NCI-H1694 treated with DMSO at 0.1 percent for 48 hours (cell line): ENCODE measurements at places on chromosomes 13 and 19.

DNA sequence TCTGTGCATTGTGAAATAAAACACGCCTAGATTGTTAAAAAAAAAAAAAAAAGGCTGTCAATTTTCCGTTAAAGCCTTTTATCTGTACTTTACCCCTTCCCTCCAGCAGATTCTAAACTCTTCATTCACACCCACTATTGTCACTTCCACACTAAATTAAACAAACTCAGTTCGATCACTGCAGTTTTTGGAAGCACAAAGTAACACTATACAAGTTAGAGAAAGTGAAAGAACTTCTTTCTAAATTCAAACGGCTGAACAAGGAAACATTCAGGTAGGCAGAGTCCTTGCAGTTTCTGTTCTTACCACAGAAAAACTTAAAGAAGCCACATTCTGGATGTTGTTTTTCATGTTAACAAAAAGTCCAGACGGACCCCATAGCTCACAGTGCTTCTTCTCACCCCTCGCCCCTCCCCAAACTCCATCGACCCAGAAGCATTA is 27.5 kb upstream of the UBE2L5 start:
- no peak for DNase-seq

GRCh38 chr13:99356262-99357091 is 49.3 kb upstream of the GPR183 start:
- no peak for DNase-seq

DNA sequence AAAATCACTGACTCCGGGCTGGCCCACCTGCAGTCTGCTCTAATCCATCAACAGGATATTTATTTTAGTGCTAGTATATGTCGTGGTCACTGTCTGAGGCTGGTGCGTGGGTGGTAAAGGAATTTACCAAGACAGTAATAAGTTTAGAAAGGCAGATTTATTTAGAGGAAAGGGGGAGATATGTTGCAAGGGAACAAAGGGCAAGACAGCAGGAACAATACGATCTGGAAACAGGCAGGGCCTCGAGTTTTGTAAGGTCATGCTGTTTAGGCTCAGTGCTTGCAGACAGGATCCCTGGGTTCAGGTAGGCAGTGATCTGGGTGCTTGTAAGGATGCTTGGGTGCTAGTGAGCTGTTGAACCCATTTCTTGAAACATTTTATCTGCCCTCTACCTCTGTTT is 748.2 kb upstream of the SLITRK5 start:
- no peak for DNase-seq

GRCh38 chr13:27570906-27571305 is 49.4 kb downstream of the LNX2 start:
- no peak for DNase-seq

- DNase-seq, result no peak
Observed at GRCh38 chr19:32350471-32350865, 5.1 kb downstream of the ZNF507 start.

- DNase-seq, result no peak
Observed at GRCh38 chr13:34028496-34029442, 210.8 kb downstream of the RFC3 start.

DNA sequence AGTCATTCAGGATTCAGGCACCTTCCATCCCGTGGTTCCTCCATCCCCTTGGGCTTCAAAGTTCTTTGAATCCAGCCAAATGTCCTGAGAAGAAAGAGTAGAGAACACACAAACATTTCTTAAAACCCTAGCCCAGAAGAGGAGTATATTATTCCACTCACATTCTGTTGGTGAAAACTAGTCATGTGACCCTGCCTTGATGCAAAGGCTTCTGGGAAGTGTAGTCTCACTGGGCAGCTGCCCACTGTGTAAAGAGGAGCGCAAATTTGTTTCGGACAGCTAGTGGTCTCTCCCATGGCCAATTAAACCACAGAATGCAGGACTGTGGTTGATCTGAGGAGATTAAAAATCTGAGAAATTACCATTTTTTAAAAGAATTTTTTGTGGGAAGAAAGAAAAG is 304.4 kb downstream of the SUCLA2 start:
- no peak for DNase-seq

DNA sequence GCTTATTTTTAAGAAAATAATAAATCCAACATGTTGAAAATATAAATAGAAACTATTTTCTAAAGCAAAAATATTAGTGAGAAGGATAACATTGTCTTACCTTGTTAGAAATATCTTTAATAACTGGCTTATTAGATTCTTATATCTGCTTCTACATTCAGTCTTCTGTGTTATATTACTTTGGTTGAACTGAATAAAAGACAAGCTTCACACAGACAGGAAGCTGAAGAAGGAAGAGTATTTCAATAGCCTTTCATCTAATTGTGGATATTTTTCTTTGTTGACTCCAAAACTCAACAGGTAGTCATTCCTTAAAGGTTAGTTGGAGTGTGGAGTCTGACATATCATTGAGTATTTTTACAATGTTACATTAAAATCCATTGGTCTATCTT is 10.9 kb downstream of the SETDB2 start:
- no peak for DNase-seq

DNA sequence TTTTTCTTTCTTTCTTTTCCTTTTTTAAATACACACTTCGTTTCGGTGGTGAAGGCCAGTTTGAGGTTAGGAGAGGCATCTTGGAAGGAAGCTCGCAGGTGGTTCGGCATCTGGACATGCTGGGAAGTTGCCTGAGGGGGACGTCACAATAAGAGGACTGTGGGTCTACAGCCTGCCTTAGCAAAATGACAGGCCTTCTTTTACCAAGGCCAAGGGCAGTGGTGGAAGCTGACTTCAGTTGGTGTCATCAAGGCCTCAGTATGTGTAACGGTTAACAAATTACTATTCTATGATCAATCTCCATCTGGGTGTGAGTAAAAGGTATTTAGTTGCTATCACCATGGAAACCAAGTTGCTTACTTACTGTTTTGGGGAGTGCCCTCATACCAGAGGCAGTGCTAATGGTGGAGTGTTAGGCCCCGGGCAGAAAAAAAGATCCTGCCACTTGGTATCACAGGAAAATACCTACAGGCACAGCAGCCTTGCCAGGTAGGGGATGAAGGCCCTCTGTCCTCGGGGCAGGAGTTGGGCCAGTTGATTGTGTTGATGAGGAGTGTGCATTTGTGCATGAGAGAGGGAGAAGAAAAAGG is 10.3 kb downstream of the ACTN4 start:
- DNase-seq, result no peak

- no peak for DNase-seq
Observed at GRCh38 chr19:46698395-46699321, 18.3 kb downstream of the PRKD2 start.

DNA sequence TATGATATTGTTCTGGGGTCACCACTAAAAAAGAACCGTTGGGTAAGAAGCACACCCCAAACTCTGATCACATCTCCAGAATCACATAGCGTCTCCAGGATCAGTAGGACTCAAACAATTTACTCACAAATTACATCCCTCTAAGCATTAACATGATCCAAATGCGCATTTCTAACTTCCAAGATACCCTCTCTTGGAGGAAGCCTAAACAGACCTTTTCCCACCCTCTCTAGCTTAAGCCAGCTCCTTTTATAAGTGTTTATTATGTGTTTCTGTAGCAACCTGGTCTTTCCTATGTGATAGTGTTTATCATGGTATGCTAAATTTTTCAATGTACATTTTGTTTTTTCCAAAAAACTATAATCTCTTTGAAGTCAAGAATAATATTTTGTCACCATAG is 1846.5 kb downstream of the OLFM4 start:
- DNase-seq, result no peak

DNA sequence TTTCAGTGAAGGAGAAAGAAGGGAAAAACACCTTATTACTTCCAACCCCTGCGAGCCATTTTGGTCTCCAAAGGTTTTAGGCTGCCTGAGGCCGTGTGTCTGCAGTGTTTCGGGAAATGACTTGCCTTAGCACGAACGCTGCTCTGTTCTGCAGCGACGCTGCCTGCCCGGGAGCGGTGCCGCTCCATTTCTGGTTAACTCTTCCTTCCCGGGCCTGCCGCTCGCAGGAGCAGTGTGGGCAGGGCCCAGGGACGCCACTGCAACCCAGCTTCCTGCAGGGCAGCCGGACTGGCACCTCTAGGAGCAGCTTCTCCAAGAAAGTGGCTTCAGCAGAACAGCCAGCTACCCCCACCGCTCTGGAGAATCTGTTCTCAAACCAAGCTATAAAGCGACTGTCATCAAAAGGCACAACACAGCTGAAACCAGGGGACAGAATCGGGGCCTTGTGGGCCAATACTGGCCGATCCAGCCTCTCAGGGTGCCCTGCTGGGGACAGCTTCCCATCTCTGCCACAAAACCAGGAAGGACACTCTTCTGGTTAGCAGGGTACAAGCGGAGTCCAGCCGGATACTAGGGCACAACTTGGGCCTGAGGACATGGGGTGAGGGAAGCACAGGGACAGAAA is 72.2 kb downstream of the KCTD15 start:
- DNase-seq, result peak; percentile 62

DNA sequence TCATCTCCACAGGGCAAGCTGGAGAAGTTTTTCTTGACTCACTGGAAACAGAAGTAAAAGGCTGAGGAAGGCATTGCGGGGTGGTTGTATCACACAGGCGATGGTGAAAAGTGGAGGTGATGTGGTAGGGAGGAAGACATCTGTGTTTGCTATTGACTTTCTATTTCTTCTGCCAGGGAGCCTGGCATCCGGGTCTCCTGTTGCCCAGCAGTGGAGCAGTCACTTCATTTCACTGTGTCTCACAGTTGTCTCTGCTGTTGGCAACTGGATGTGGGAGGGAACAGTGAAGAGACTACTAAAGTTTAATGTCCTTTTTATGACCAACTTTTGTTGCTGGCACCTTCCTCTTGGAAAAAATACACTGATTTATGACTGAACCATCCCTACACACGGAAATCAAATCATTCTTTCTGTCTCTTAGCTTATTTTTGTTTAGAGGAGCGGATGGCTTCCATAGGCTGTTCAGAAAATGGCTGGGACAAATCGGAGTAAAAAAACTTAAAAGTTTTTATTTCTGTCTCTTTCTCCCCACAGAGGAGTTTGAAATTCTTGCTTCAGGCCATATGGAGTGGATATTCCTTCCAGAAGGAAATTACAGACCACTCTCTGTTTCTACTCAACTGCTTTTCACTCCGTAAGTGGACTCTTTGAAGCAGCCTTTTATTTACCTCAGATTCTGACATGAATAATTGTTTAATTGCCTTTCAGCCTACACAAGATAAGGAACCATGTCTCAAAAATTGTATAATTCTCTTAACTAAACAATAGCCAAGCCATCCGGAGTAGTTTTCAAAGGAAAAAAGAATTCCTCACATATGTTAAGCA is 23.8 kb upstream of the MEDAG start:
- no peak for DNase-seq

GRCh38 chr13:82480415-82480814 is 1401.9 kb downstream of the SLITRK1 start:
- peak; percentile 4 for DNase-seq

- DNase-seq, result no peak
Observed at GRCh38 chr13:95124959-95125358, 176.3 kb downstream of the ABCC4 start.

- no peak for DNase-seq
Observed at GRCh38 chr13:29917650-29918049, 67.2 kb upstream of the UBL3 start.

GRCh38 chr19:38145623-38146022 is 78.4 kb downstream of the DPF1 start:
- DNase-seq, result no peak

- DNase-seq, result no peak
Observed at GRCh38 chr13:74443631-74444030, 309.4 kb upstream of the KLF12 start.

DNA sequence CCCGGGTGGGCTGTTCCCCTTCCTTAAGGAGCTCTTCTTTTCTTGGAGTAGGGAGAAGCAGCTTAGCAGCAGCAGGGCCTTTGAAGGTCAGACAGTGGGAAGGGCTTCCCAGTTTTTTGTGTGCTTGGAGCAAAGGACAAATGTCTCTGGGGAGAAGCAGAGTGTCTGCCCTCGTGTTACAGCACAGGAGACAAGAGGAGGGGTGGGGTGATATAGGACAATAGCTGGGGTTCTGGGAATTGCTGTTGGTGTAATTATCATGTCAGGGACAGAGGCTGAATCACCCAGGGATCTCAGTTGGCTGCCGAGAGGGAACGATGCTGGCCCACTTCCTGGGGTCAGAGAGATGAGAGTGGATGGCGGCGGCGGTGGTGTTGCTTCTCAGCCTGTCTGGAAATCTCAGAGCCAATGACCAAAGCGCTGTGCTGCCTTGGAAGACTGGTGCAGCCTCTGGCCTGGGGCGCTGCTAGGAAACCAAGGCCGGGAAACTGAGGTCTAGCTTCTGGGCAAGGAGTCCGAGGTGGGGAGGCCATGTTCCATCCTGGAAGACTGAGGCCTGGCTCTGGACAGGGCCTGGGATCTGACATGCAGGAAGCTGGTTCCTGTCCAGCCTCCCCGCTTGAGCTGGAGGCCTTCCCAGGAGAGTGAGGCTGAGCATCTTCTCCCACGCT is 1.2 kb downstream of the INAFM1 start:
- DNase-seq, result no peak

GRCh38 chr19:58350001-58350861 is 3.1 kb downstream of the A1BG start:
- no peak for DNase-seq
